ENCODE measurements at places on chromosomes 3 and 15.
A peak's percentile ranks its signal among the peaks of the same experiment; 100 is the strongest.

GRCh38 chr3:140091143-140091542 is 156.2 kb downstream of the CLSTN2 start:
- no peak for DNase-seq

DNA sequence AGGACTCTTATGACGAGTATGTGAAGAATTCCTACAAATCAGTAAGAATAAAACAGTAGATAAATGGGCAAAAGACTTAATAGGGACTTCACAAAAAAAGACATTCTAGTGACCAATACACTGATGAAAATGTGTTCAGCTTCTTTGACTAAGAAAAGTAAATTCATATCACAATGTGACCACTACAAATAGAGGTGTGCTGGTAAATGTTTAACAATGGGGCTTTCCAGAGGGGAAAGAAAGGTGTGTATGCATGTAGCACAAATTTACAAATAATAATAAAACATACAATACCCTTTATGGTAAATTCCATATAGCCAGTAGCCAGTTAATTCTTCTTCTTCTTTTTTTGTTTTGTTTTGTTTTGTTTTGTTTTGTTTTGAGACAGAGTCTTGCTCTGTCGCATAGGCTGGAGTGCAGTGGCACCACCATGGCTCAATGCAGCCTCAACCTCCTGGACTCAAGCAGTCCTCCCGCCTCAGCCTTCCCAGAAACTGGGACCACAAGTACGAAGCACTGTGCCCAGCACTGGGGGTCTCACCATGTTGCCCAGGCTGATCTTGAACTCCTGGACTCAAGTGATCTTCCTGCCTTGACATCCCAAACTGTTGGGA is 17.5 kb upstream of the NMD3 start:
- no peak for DNase-seq

DNA sequence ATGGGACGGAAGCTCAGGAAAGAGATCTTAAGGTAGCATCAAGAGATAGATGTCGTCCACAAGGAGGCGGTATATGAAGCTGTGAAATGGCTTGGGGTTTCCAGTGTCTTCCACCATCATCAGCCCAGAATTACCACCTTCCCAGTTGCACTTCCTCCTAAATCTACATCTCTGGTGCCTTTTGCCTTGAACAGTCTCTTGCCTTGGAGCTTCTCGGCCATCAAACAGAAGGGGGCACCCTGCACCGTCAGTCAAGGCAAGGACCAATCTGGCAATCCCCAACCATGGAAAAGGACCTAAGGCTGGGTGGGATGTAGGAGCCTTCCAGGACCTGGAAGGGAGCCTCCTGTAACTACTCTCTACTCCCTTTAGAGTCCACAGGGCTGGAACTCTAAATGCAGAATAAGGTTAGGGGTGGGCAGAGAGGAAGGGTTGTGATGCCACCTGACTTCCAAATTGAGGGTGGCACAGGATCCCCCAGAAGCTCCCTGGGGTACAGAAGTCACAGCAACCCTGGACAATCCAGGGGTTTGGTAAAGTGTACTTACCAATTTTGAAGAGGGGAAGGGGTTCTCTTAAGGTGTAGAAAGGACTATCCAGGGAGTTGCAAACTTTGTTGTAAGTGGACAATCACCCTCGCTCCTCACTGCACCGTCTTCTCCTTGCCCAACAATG is 1.0 kb upstream of the RYR3 start:
- DNase-seq: no peak

GRCh38 chr3:44661189-44661588 is 12.7 kb downstream of the ZNF35 start:
- no peak for DNase-seq

- no peak for DNase-seq
These were observed 271.3 kb upstream of the TOPAZ1 start for GRCh38 chr3:43970351-43970750.

GRCh38 chr15:75138016-75138999 is 63.4 kb upstream of the C15orf39 start:
- no peak for DNase-seq

DNA sequence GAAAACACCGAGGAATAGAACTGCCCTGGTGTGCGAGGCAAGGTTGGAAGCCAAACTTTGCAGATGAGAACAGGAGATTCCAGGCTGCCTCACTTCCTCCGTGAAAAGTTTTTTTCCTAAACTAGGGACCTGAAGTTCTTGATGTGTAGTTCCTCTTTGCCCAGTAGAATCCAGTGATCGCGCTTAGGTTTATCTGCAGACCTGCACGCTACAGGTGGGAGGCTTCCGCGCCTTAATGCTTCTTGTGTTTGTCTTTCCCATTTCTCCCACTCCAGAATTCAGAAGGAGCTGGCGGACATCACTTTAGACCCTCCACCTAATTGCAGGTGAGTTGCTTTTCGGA is 5.4 kb downstream of the UBE2E1 start:
- no peak for DNase-seq

DNA sequence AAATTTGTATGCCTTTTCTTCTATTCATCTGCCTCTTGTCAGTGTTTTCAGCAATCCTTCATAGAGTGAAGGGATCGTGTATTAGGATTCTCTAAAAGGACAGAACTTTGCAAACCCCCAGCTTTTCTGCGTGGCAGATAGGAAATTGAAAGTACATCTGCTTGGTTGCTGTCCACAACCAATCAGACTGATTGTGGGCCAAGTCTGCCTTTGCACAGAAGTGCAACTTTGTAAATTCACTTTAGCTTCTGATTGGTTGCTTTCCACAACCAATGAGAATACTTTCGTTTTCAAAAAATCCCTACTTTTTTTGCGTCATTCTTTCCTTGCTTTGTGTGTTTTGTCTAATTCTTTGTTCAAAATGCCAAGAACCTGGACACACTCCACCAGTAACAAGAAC is 847.4 kb downstream of the FHIT start:
- DNase-seq: no peak

DNA sequence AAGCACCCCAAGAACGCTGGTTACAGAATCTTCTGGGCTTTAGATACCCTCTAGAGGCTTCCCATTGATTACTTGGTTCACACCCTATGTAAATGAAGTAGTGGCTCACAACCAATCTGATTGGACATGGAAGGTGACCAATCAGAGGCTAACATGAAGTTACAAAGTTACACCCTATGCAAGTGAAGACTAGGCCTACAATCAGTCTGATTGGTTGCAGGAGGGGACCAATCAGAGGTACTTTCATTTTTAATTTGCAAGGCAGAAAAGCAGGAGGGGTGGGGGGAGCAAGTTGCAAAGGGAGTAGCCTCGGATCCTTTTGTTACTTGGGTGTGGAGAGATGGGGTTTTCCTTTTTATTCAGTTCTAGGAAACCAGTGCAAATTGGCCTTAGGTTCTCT is 11.1 kb upstream of the RTP2 start:
- DNase-seq: no peak

DNA sequence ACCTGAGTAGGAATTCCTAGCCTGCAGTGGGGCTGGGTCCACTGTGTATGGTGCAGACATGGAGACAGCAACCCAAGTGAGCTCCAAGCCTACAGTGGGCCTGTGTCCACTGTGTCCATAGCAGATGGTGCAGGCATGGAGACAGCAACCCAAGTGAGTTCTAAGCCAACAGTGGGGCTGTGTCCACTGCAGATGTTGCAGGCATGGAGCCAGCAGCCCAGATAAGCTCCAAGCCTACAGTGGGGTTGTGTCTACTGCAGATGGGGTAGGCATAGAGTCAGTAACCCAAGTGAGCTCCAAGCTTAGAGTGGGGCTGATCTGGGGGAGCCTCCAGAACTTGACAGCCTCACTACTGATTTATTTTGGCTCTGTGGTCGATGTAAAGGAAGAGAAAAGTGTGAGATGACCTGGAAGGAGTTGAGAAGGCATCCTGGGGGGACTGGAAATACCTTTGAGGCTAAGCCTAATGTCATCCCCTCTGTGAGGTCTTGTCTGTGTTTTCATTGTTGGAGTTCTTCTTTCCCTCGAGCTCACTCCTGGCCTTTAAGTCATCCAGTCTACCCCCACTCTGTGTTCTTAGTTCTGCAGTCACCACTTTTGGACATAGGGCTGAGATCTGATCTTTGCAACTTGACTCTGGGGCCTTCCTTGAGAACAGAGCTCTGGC is 22.4 kb upstream of the IL16 start:
- no peak for DNase-seq

- no peak for DNase-seq
These were observed 51.8 kb upstream of the RFX7 start for GRCh38 chr15:56295433-56295832.

DNA sequence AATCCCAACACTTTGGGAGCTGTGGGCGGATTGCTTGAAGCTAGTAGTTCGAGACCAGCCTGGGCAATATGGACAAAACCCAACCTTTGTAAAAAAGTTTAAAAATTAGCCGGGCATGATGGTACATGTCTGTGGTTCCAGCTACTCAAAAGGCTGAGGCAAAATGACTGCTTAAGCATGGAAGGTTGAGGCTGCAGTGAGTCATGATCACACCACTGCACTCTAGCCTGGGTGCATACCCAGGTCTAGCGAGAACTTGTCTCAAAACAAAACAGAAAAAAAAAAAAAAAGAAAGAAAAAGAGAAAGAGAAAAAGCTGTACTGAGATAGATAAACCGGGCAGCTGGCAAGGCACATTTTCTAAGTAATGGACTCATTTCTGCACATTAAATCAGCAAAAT is 10.6 kb downstream of the ARPP19 start:
- peak; percentile 14 for DNase-seq

- DNase-seq: no peak
These were observed 107.7 kb downstream of the THRB start for GRCh38 chr3:24387000-24387399.

- no peak for DNase-seq
These were observed 699.4 kb downstream of the ZPLD1 start for GRCh38 chr3:103134023-103134724.

DNA sequence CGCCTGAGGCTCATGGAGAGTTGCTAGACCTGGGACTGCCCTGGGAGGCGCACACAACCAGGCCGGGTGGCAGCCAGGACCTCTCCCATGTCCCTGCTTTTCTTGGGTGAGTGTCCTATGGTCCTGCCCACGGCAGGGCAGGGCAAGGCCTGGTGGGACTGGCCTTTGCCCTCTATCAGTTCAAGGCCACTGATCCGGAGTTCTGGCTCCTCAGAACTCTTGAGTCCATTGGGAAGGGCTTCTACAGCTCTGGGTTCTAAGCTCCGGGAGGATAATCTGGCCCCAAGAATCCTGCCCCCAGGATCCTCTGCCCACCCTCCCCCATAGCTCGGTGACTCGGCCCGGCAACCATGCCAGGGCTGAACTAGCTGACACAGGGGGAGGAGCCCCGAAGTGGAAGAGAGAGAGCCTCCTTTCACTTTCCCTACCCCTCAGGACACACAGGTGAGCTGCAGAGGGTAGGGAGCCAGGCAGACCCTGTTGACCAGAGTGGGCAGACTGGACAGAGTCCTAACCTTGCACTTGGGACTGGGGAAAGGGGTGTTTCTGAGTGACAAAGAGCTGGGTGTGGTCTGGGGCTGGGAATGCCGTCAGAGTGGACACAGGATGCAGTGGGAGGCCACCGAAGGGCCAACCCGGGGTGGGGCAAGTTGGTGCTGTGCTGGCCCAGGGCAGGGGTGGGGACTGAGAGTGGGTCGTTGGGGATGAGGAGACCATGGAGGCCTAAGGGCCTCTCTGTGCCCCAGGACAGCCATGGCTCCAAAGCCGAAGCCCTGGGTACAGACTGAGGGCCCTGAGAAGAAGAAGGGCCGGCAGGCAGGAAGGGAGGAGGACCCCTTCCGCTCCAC is 664 bp downstream of the PARP3 start:
- peak; percentile 49 for DNase-seq

DNA sequence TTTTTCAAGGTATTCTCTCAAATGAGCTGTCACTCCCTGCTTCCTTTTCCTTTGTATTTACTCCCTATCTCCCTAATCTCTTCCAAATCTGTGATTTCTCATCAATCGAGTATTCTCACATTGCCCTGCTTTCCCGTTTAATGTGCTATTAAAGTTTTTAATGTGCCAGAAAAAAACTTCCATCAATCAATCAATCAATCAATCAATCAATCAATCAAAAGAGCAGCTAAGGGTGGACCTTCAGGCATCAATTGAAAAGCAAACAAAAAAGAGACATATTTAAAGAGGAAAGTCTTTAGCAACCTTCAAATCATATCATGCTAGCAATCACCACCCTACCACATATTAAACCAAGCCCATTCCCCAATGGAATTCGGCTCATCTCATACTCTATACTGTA is 58.9 kb downstream of the SATB1 start:
- DNase-seq: no peak

DNA sequence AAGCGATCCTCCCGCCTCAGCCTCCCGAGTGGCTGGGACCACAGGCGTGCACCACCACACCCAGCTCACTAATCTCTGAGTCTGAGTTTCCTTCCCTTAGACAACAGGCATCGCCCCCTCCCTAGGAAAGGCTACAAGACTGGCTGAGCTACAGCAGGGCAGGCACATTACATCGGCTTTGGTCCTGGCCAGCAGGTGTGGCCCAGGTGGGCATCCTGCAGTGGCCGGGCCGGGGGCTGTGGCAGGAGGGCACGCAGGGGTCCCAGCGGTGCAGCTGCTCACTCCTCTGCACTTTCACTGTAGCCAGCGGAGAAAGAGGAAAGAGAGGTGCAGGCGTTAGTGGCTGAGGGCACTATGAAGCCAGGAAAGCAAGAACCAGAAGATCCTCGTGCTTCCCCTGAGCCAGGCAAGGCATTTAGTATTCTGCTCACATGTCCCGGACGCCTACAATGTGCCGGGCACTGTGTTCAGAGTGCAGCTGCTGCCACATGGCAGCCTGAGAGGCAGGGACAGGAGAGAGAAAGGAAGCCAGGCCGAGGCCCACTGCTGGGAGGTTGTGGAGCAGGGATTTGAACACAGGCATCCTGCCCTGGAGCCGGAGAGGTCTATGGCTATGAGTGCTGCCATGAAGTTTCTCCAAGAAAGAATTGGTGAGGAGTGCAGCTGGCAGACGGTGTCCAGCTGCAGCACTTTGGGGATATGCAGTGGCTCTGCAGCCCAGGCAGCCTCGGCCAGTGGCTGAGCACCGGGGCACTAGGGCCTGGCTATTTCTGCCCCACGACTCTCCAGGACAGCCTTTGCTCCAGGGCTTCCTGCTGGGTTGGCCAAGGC is 22.3 kb downstream of the GRIP2 start:
- DNase-seq: no peak

- peak; percentile 4 for DNase-seq
These were observed at the start of gene STAC for GRCh38 chr3:36380221-36381031. TSS of gene STAC (plus strand) at chr3:36380504. CDS start at chr3:36380644, 140 bp downstream.

- no peak for DNase-seq
These were observed 122.8 kb downstream of the DNAH12 start for GRCh38 chr3:57421336-57421735.

DNA sequence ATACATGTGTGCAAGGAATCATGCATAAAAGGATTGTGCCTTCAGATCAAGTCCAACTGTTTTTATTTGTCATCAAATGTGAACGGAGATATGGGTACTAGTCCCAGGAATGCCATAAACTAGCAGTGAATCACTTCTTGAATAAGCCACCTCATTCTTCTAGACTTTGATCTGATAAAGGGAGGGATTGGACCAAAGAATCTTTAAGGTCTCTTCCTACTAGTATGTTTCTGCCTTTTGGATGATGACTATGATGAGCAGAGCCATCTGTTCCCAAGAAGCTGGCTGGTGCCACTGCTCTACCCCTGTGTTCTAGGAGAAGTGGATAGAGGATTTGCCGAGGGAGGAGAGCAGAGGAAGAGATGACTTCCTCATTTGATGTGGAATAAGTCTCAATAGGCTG is 28.8 kb upstream of the UACA start:
- no peak for DNase-seq
